ENCODE measurements at places on chromosomes 11 and 22. TPM values are rescaled to one million over a fixed set of nuclear protein-coding genes. Genes with fewer than 3 reads are reported as not detected.

DNA sequence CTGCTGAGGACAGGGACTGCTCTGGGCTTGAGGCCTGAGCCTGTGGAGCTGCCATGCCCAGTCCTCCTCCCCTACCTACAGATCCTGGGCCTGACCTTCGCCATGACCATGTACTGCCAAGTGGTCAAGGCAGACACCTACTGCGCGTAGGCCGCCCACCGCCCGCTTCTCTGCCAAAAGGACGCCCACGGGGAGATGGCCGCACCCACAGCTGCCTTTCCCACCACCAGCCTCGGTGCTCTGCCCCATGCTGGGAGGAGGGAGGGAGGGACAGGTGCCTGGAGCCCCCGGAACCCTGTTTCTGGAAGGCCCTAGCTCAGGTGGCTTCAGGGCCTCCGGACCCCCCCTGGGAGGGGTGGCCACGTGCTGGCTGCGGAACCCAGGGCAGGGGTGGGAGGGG is 23.8 kb downstream of the TSPAN4 start:
- H3K27me3 ChIP-seq: no peaks in the 10 kb centered on the region
- DNase-seq: no peak
- H3K4me3 ChIP-seq: no peak overlapping the region
- no peaks in the 10 kb centered on the region for H3K36me3 ChIP-seq

- H3K4me3 ChIP-seq: no peak overlapping the region
- peaks cover 70% of the 10 kb centered on the region for H3K27me3 ChIP-seq
- H3K36me3 ChIP-seq: no peaks in the 10 kb centered on the region
- H3K4me1 ChIP-seq: peaks cover 55% of the 10 kb centered on the region
- no peak for DNase-seq
Observed at GRCh38 chr22:29203488-29204454, 1.9 kb upstream of the EMID1 start.

DNA sequence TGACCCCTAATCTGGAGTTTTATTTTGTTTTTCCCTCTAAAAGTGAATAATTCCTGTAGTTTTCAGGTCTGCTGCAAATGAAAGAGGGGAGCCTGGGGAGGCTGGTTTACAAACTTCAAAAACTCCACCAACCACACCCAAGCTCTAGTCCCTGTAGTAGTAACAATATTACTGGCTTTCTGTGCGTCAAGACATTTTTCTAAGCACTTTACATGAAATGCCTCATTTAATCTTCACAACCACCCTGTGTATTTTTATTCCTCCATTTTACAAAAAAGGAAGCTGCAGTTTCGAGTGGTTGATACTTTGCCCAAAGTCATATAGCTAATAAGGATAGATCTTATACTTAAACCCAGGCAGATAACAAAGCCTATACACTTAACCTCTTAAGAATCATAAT is 23.5 kb downstream of the CTNND1 start:
- no peaks in the 10 kb centered on the region for H3K36me3 ChIP-seq
- DNase-seq: peak; percentile 67
- H3K4me1 ChIP-seq: peaks cover 68% of the 10 kb centered on the region
- H3K4me3 ChIP-seq: peak overlapping the region; percentile 61

DNA sequence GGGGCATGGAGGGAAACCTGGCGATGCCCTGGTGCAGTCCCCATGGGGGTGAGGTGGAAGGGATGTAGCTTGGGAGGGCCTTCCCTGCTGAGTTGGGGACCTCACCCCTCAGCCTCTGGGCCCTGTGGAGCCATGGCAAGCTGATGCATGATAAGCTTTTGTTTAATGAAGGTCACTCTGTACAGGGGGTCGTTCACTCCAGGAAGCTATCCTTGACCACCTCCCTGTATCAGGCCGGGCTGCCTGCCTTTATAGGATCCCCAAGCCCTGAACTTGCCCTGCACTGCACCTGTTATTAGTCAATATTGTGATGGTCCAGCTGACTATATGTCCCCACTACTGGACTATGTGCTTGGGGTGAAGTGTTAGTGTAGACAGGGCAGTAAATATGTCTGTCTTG is 49.7 kb upstream of the MYEOV start:
- no peak overlapping the region for H3K27ac ChIP-seq
- peaks cover 7% of the 10 kb centered on the region for H3K4me1 ChIP-seq
- no peak for DNase-seq
- H3K36me3 ChIP-seq: no peaks in the 10 kb centered on the region
- no peak overlapping the region for H3K4me3 ChIP-seq

Gene H19
- not detected for polyA plus RNA-seq

- DNase-seq: no peak
- H3K4me1 ChIP-seq: no peaks in the 10 kb centered on the region
- peaks cover 71% of the 10 kb centered on the region for H3K27me3 ChIP-seq
- peaks cover 16% of the 10 kb centered on the region for H3K36me3 ChIP-seq
- H3K27ac ChIP-seq: no peak overlapping the region
Observed at GRCh38 chr11:69818231-69818602, 999 bp downstream of the FGF3 start.

DNA sequence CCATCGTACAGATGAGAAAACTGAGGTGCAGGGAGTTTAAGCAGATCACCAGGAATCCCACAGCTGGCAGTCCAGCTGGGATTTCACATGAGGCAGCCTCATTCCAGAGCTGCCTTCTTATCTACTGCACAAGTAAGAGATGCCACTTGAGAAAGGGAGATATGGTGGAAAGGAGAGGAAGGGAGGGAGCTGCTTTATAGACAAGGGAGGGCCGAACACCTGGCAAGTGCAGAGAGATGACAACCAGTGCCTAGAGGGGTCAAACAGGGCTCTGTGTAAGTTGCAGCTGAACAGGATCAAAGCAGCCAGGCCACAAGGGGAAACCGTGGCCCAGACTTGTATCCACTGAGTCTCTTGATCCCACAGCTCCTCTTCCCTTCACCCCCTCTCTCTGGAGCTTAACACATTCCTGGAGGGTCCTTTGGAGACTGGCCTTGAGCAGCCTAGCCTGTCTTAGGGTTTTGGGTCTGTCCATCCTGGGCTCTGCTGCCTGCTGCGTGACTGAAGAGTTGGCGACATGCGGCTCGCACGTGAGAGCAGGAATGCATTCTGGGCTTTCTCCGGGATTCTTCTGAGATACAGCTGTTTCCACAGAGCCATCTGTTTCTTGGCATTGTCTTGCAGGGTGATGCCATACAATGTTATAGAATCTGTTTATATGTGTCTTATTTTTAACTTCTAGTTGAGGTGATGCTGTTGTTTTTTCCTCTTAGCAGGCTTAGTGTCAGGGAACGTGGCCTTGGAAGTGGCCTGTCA is 268.5 kb upstream of the SYN3 start:
- no peaks in the 10 kb centered on the region for H3K27me3 ChIP-seq
- H3K36me3 ChIP-seq: peaks cover 12% of the 10 kb centered on the region
- peaks cover 29% of the 10 kb centered on the region for H3K4me1 ChIP-seq

Gene KAT5
- 71.8 TPM for polyA plus RNA-seq

GRCh38 chr11:117011541-117011898 is 86.7 kb downstream of the SIK3 start:
- no peak overlapping the region for H3K27ac ChIP-seq
- H3K4me1 ChIP-seq: peaks cover 56% of the 10 kb centered on the region
- no peak for DNase-seq
- no peak overlapping the region for H3K4me3 ChIP-seq
- H3K36me3 ChIP-seq: peaks cover 4% of the 10 kb centered on the region
- H3K27me3 ChIP-seq: no peaks in the 10 kb centered on the region

GRCh38 chr11:13091804-13092203 is 82.7 kb downstream of the RASSF10 start:
- no peaks in the 10 kb centered on the region for H3K36me3 ChIP-seq
- H3K4me1 ChIP-seq: no peaks in the 10 kb centered on the region
- H3K4me3 ChIP-seq: no peak overlapping the region
- H3K27me3 ChIP-seq: no peaks in the 10 kb centered on the region
- DNase-seq: no peak

DNA sequence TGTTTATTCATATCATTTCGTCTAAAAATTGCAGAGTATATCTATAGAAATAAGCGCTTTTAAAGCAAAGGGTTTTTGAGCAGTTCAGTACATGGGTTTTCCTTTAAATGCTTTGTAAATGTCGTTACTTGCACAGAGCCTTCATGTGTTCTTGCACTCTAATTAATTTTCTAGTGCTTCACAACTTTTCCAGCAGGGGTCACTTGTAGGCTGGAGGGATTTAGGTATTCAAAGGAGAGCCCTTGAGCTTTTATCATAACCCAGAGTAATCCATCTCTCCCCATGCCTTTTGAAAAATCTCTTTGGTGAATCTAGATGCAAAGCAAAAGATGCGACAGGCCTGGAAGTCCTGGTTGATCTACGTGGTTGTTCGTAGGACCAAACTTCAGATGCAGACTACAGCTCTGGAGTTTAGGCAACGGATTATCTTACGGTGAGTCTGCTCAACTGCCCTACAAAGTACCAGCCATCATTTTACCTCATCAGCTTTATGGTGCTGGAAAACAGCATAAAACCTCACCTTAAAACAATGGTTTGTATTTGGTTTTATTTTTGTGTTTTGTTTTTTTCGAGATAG is 60.4 kb downstream of the SFI1 start:
- peaks cover 13% of the 10 kb centered on the region for H3K4me1 ChIP-seq
- H3K36me3 ChIP-seq: no peaks in the 10 kb centered on the region
- H3K27ac ChIP-seq: peak overlapping the region; percentile 83
- DNase-seq: peak; percentile 23

DNA sequence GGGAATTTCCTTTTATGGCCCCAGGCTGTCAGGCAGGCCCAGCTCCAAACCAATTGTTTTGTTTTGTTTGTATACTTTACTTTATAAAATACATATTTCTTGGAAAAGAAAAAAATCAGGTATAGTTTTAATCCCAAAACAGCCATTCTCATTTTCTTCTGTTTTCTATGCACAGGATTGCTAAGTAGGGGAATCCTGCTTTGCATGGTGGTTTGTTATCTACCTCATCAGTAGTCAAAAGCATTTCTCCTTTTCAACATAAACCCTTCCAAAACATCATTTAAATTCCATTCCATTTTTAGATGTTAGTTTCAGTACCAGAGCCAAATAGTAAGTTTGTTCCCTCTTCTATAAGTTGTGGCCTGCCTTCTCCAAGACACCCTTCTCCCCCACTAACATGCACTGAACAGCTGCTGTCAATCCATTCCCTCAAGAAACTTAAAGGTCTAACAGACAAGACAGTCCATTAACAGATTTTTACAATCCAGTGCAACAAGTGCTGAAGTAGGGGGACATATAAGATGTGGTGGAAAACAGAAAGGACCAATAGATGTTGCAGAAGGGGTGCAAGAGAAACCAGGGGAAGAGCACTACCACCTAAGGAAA is 3.7 kb downstream of the ILK start:
- no peak for DNase-seq
- H3K4me3 ChIP-seq: no peak overlapping the region
- peak overlapping the region; percentile 86 for H3K27ac ChIP-seq
- peaks cover 31% of the 10 kb centered on the region for H3K4me1 ChIP-seq

- no peaks in the 10 kb centered on the region for H3K27me3 ChIP-seq
- no peaks in the 10 kb centered on the region for H3K36me3 ChIP-seq
- no peak for DNase-seq
- H3K4me3 ChIP-seq: no peak overlapping the region
Observed at GRCh38 chr11:35098855-35099254, 40.1 kb upstream of the CD44 start.

DNA sequence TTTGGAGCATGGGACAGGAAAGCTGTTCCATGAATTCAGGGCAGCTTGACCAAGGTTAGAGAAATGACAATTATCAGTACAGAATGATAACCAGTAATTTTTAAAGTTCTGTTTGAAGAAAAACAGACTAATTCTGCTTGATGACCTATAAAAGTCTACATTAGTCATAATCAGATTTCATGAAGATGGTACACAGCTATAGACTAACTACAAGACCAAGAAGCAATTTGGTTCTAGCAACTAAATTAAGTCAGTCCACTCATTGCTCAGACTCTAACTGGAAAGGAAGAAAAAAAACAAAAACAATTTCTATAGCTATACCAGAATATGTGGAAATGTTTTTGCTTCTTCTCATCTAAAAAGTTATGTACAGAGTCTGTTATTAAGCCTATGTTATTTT is 24.9 kb downstream of the MRTFA start:
- H3K27me3 ChIP-seq: no peaks in the 10 kb centered on the region
- no peak overlapping the region for H3K27ac ChIP-seq
- H3K4me3 ChIP-seq: no peak overlapping the region
- H3K4me1 ChIP-seq: peaks cover 38% of the 10 kb centered on the region
